ENCODE measurements at places on chromosomes 6 and 20.

GRCh38 chr20:53914091-53914780 lies 156.2 kb downstream of the BCAS1 start:
- DNase-seq = peak; percentile 48

DNA sequence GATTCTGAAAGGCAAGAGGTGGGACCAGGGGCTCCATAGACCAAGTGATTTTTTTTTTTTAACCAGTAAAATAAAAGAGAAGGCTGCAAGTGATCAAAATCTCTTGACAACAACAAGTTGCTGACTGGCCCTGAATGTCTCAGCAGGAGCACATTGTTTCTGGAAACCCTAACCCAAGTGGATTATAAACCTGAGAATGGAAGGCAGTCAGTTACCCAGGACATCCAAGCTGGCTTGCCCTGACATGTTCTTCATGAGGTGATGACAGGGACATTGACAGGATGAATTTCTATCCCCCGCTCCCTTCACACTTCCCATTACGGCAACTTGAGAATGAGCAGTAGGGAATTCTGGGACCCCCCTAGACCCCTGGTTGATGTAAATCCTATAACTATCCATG lies 49.6 kb upstream of the RIPOR2 start:
- DNase-seq = no peak

DNA sequence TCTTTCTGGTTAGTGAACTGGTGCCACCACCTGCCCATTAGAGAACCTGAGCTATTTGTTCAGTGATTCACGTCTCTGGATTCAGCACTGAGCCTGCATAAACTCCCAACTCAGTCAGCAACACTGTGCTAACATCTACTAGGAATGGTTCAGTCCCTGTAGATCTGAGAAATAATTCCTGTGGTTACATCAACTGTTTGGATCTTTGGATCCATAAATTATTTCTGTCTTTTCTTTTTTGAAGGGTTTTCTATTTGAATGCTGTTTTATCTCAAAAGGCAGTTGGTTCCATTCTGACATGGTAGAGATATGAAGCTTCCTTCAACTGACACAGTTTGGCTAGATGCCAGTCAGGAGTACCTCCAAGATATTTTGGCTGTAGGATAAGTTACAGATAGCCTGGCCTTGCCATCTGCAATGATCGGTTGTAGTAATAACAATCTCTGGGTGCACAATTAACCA lies 125.9 kb downstream of the TRMT11 start:
- DNase-seq = no peak

GRCh38 chr6:131210469-131210868 lies 75.2 kb downstream of the AKAP7 start:
- no peak for DNase-seq

DNA sequence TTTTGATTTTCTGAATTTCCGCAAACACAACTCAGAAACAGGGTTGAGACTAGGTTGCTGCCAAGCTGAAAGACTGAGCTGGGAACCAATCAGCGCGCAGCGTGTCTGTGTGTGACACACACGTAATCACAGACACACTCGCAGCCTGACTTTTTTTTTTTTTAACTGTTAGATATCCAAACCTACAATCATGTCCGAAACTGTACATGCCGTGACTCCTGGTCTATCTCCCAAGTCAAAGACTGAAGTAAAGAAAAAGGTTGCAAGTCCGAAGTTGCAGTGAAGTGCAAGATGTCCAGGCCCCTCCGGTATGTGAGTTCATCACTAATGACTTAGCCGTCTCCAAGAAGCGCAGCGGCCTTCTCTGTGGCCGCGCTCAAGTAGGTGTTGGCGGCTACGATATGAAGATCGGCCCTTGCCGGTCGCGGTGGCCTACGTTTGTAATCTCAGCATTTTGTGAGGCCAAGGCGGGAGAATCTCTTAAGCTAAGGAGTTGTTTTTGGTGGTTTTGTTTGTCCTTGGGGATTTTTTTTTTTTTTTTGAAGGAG lies 108.2 kb downstream of the HFE start:
- DNase-seq = peak; percentile 86
